ENCODE measurements at places on chromosomes 12 and 14.

DNA sequence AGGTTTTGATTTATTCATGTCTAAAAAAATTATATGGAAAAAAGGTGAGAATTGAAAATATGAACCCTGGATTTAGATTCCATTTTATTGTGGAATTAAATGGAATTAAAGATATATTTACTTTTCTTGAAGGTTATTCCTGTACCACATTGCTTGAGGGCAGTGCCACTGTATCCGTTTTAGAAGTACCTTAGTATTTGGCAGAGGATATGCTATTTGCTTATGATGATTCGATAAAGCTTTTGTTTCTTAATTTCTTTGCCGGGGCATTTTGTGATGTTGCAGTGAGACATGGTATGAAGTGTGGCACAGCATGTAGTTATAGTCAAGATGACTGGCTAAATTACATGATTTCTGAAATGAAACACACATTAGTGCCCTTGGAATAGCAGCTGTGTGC, 7.6 kb downstream of the TMTC2 start:
- DNase-seq: no peak

- no peak for DNase-seq
Measured at GRCh38 chr12:132723015-132723763, 12.5 kb downstream of the PGAM5 start.

- DNase-seq: no peak
Measured at GRCh38 chr12:89707703-89708564, 704 bp downstream of the ATP2B1 start.

- DNase-seq: no peak
Measured at GRCh38 chr12:91009319-91009950, 4.7 kb upstream of the EPYC start.

- DNase-seq: no peak
Measured at GRCh38 chr14:56585461-56586084, 6.0 kb downstream of the TMEM260 start.
